Left cardiac atrium (tissue), 4 donors: ENCODE measurements at places on chromosomes 6 and 20. TPM values are rescaled to one million over a fixed set of nuclear protein-coding genes. Genes with fewer than 3 reads are reported as not detected.

Gene SPATA25
- 2.2 TPM for total RNA-seq

Gene MAP3K7
- 14.0 TPM for total RNA-seq

Gene WFDC5
- total RNA-seq: not detected

Gene TSPO2
- not detected for total RNA-seq

Gene LGSN
- total RNA-seq: not detected

Gene TRIM38
- total RNA-seq: 4.7 TPM

Gene TOMM34
- total RNA-seq: 10.5 TPM

Gene CDH4
- total RNA-seq: 0.06 TPM

Gene TGM2
- 383 TPM for total RNA-seq

DNA sequence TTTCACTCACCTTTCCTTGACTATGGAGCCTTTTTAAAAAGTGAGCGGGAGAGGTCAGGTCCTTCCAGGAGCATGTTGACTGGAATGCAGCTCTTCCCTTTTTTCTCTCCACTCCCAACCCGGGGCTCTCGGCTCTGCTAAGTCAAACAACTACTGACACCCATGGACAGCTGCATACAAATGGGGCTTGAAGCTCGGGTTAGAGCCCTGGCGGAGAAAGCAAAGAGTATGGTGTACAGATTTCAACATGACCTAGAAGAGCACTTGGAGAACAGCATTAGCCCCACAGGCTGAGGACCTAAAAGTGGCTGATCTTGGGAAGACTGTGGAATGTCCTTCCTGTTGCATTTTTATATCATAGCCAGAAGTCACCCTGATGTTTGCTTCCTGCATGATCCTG, 162.0 kb upstream of the STMND1 start:
- DNase-seq: no peak

DNA sequence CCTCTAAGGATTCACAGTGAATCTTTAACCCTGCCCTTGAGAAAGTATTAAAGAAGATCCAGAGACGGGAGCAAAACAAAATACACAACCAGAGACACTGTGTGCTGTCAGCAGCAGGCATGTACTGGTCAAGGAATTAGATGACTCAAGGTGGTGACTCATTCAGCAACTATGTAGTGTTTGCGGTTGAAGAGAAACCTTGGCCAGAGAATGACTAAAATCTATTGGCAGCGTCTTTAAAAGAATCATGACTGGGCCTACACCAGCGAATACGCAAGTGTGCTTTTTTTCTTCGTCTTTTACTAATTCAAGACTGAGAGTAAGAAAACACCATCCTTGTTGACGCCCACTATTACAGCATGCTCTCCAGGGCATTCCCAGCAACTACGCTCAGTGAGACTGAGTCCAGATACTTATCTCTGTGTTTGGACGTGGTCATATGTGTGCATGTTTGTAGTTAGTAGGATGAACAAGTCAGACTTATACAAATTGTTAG, 72.4 kb upstream of the BACH2 start:
- peak; percentile 64 for DNase-seq

DNA sequence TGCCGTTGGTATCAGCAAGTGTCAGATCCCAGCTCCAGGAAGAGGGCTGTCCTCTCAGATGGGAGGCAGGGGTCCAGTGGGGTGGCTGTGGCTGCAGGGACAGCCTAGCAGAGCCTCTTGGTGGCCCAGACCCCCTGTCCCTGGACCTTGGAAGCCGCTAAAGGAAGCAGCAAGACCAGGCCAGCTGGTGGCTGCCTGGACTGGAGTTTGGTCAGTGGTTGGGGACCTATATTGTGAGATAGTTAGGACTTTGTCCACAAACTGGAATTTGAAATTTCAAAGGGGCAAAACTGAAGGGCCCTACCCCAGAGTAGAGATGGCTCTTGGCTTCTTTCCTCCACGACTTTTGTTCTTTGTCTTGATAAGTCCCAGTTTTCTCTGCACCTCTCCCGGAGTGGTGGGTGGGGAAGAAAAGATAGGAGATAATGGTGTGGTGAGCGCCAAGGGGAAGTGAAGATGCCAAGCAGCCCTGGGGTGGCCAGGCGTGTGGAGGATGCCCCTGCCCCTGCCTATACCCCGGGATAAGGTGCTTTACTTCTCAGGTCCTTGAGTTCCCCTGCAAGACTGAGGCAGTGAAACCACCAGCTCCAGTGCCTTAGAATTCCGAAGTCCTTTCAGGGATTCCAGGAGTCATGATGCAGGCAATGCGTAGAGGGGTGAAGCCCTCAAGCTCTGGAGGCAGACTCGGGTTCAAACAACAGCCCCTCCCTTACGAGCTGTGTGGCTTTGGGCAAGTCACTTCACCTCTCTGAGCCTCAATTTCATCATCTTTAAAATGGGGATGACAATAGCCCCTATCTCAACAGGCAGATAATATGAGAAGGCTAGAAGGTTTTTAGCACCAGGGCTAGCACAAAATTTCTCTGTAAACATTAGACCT, 40.2 kb downstream of the HNF4A start:
- DNase-seq: no peak

- no peak for DNase-seq
These were observed 104.3 kb upstream of the AGPAT4 start for GRCh38 chr6:161378115-161378514.

GRCh38 chr6:7100072-7100752, 7.5 kb upstream of the RREB1 start:
- DNase-seq: no peak

DNA sequence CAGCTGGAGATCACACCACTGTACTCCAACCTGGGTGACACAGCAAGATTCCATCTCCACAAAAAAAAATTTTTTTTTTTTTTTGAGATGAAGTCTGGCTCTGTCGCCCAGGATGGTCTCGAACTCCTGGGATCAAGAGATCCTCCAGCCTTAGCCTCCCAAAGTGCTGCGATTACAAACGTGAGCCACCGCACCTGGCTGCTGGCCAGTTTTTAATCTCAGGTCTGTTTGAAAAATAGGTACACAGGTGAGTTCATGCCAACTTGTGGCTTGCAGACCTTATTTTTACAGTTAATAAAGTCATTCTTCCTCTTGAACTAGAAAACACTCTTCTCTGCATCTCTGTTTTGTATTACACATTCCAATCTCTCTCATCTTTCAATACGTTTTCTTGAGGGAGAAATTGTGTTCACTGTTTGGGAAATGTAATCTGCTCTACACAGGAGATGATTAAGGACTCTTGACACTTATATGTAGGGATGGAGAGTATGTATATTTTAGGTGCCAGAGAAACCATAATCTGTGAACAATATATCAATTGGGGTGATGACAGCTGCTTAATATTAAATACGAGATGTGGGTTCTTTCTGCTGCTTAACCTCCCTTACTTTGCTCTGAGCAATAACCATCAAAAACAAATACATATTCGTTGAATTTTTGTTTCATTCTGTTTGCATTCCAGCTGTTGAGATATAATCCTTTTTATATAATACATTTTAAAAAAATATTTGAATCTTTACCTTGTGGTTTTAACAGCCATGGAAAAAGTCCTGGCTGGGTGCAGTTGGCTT, 17.7 kb upstream of the RIPOR3 start:
- no peak for DNase-seq

- DNase-seq: no peak
These were observed 7.9 kb upstream of the ABHD12 start for GRCh38 chr20:25398376-25399036.

DNA sequence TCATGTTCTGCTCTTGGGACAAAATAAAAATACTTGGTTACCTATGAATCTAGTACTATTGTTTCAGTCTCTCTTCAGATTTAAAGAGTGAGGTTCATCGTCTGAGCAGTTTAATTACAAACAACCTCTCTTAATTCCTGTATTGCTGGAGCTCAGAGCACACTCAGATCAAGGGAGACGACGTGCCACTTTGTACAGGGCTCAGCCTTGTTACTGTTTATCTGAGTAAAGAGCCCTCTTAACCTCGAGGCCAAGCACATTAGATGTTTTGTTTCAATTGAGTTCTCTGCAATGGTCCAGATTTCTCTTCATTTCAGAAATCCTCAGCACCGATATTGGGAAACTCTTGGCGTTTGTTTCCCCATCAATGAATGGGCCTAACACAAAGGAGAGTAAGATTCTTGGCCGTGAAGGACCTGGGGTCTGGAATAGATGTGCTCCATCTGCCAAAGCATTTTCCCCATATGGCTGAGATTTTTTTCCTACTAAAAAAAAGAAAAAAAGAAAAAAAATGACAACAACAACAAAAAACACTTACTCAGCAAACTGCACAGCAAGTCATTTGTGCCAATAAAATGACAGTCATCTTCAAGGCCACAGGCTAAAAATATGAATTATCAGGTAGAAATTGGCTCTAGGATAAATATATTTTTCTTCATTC, 82.6 kb upstream of the CCN6 start:
- DNase-seq: no peak

GRCh38 chr6:146410851-146411595, 132.6 kb upstream of the RAB32 start:
- no peak for DNase-seq

DNA sequence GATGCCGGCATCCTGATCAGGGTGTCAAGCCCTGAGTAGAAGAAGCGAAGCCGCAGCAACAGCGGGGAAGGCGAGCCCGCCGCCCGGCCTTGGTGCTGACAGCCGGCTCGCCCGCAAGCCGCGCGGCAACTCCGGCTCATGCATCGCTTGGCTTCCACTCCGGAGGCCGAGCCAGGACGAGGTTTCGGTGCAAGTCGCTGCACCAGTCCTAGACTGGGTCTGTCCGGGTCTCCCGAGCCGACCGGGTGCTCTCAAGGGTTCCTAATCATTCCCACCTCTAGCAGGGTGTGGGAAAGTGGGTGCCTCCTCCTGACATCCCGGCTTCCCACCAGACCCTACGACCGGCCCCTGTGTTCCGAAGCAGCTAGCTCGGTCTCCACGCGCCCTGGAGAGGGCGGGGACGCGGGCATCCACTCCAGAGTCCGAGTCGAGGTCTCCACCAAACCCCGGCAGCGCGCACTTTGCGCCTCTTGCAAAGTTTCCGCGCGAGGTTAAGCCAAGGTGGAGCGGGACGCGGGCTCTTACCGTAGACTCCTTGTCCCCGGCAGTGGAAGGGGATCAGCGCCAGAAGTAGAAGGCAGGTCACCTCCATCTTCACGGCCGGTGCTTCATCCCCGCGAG, 1.4 kb downstream of the MDGA1 start:
- DNase-seq: peak; percentile 39

DNA sequence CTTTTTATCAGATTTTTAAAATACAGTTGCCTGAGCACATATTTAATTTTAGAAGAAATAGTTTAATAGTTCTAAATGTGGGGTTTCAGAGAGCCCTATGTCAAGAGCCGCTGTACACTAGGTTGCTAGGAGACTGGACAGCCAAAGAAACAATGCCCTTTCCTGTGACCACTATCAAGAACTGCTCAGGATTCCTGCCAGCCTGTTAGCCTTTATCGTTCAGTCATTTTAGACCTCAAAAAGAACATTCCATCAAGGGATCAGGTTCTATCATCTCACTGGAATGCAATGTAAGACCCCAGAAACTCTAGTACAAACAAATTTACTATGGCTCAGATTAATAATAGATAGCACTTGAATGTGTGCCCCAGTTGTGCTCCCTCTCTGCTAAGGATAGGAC, 181.2 kb upstream of the CCN2 start:
- no peak for DNase-seq

DNA sequence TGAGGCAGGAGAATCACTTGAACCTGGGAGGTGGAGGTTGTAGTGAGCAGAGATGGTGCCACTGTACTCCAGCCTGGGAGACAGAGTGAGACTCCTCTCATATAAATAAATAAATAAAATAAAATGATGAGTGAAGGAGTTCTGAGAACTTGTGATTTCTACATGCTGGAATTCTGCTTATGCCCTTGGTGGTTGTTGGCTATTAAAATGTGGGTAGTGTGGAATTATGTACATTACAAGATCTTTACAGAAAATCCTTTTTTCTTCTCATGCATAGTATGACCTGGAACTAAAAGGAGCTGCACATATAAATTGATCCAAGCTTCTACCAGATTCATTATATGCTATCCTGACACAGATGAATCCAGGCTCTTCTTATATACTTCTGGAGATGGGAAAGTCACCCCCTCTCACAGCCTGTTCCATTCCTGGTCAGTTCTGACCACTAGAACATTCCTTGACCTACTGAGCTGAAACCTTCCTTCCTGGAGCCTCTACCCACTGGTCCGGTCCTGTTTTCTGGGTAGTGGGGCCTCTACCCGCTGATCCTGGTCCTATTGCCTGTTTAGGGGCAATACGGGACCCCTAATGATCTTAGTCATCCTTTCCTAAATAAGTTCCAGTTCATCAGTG, 37.7 kb upstream of the TAF8 start:
- no peak for DNase-seq

- DNase-seq: no peak
These were observed 21.9 kb downstream of the SGK1 start for GRCh38 chr6:134295953-134296553.

DNA sequence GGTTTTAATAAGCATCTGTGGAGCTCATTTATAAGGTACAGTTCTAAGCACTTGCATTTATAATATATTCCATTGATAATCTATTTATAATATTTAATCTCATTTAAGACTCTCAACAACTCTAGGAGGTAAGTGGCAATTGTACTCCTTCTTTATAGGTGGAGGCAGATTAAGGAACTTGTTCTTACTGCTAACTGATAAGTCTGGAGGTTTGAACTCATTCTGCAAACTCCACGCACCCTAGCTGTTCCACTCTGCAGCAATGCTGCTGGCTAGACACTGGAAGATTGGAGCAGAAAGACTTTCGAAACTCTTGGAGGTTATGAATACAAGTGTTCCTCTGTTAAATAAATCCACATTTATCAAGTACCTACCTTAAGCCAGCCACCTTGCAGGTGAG, 793 bp upstream of the HDAC2 start:
- no peak for DNase-seq
